ENCODE measurements at places on chromosomes 5 and 9.

- no peak for DNase-seq
Observed at GRCh38 chr5:117888688-117889087, 1099.7 kb downstream of the DTWD2 start.

- no peak for DNase-seq
Observed at GRCh38 chr5:30368064-30368463, 825.4 kb upstream of the CDH6 start.

GRCh38 chr5:59134471-59135163 lies 551.7 kb downstream of the RAB3C start:
- DNase-seq = no peak

DNA sequence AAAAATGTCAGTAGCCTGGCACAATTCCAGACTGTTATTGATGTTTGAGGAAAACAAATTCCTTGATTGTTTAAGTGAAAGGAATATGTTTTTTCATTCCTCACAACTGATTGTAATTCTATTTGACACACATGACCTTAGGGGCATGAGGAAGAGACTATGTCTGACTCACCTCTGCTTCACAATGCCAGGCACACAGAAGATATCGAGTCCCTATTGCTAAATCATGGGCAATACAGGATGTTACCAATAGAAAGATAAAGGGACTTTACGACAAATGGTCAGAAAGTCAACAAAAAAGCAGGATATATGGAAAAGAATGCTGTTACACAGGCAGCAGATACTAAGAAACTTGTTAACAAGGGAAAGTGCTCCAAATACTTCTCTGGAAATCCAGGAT lies 1903.5 kb downstream of the EFNA5 start:
- DNase-seq = no peak

DNA sequence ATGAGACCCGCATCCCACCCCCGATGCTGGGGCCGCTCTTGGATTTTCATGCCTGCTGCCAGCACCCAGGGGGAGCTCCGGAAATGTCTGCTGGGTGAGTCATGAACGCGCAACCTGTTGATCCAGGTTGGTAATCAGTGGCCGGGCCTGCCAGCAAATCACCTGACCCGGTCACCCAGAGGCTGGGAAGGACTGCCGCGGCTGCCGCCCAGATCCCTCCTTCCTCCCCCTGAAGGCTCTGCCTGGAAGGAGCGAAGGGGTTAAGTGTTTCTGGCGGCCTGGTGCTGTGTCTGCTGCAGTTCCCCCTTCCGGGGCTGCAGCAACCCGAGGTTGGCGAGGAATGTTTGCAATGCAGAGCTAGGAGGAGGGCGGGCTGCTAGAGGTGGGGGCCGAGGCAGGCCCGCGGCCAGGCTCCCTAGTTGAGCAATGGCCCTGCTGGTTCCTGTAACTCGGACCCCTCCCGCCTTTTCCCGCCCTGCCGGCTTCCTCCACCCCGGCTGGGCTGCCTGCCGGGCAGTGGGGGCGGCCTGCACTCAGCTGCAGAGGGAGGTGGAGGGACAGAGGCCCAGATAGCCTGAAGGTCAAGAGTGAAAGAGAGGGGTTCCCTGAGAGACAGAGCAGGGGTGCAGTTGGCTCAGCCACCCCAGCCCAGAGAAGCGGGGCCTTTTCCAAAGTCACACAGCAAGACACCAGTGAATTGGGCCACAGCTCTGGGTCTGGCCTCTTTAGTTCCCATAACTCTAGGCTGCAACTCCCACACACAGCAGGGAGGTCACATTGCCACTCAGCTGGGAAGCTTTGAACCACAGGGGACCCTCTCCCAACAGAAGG lies 156.3 kb upstream of the IER5L start:
- no peak for DNase-seq

DNA sequence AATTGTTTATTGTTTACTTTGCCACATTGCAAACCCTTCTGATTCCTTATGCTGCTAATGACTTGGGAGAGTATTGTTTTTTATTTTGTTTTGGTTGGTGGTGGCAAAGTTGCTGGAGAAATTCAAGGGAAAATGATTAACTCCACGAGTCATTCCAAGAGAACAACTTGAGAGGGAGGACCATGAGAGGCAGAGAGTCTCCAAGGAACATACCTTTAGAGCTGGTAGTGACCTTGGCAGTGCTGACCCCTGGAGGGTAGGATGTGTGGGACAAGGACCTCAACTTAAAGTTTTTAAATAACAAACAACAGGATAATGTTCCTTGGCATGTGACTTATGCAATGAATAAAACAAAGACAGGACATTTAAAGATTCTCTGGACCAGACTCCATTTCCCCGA lies 139.7 kb downstream of the LRRC70 start:
- no peak for DNase-seq

DNA sequence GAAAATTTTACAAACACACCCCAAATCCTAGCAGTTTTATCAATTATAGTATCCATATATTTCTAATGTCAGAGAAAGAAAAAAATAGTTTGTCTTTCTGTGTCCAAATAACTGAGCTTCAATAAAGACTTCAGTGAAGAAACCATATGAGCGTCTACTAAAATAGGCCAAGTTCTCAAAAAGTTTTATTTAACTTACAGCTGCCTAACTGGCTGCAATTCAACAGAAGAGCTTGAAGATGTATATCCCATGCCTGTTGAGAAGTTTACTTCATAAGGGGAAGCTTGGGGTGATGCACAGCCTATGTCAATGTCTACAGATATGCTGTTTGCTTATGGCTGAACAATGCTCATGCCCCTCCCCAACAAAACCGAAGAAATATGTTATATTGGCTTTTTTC lies 43.7 kb upstream of the ELOVL7 start:
- no peak for DNase-seq

GRCh38 chr5:71748360-71748759 lies 29.3 kb downstream of the CARTPT start:
- no peak for DNase-seq

DNA sequence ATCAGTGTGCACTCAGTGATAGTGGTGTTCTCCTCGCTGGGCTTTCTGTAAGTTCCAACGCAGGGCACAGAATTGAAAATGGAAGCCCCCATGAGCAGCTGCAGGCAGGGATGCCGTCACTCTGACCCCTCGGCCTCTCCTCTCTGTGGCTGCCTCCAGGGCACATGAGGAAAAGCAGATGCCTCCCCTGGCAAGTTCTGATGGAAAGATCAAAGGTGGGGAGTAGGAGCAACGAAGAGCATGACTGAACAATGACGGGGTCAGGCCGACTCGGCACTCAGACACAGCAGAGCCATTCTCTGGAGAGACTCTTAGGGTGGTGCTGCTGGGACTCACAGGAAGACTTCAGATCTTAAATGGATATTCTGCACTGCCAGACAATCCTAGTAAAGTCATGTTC lies 65.6 kb upstream of the CKMT2 start:
- DNase-seq = no peak

GRCh38 chr5:15547261-15547839 lies 47.4 kb downstream of the FBXL7 start:
- no peak for DNase-seq

DNA sequence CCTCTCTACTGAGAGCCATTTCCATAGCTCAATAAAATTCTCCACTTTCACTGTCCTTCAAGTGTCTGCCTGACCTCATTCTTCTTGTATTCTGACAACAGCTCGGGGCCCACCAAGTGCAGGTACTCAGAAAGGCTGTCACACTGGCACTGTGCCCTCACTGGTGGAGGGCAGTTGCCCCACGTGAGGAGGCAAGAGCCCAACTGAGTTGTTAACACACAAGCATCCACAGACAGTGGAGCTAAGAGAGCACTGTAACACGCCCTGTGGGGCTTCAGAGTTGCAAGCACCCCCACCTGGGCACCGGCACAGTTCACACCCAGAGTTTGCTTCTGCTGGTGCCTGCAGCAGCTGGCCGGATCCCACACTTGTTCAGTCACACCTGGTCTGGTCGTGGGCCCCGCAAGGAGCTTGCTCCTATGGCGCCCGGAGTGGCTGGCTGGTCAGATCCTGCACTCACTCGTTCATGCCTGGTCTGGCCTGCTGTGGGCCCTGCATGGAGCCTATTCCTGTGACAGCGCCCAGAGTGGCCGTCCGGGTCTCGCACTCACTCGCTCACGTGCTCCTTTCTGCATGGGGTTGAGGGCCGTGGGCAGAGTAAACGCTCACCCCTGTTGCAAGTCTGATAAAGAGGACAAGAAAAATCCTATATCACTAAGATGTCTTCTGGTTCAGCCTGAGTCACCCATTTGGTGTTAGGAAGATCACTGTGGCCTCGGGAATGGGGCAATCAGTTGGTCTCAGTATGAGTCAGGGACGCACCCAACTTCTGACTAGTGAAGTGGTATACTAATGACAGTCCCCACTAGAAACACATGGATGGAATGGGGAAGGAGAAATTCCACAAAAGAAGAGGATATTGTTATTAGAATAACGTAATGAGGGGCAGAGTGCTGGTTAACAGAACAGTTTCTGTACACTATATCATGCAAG lies 87.0 kb upstream of the CCNH start:
- no peak for DNase-seq

DNA sequence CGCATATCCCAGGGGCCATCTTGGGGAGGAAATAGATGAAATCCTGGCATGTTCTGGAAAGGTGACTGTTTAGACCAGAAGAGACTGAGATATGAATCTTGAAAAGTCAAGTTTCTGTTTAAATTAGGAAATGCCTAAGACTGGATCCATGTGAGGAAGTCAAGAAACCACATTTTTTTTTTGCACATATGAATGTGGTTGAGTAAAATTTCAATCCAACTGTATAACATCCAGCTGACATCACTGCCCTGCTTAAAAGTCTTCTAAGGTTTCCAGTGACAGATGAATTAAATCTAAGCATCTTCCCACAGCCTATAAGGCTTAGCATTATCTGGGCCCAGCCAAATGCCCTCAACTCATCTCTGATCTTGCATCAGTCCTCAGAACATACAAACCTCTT lies 47.7 kb upstream of the TCERG1 start:
- DNase-seq = no peak

DNA sequence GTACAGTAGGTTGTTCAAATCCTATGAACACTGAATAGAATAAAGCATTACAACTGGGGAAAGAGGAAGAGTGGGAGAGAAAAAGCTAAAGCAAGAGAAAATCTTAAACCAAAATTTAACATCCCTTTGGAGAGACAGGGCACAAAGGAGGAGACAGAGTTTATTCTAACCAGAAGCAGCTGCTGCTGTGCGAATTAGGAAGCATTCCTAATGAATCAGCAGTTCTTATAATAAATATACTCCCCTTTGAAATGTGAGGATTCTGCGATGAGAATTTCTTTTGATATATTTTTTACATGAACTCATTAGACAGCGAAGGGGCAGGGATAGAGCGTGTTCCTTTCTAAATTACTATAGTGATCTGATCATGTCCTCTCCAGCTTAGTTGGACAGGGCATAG lies 233.4 kb downstream of the DENND1A start:
- no peak for DNase-seq

DNA sequence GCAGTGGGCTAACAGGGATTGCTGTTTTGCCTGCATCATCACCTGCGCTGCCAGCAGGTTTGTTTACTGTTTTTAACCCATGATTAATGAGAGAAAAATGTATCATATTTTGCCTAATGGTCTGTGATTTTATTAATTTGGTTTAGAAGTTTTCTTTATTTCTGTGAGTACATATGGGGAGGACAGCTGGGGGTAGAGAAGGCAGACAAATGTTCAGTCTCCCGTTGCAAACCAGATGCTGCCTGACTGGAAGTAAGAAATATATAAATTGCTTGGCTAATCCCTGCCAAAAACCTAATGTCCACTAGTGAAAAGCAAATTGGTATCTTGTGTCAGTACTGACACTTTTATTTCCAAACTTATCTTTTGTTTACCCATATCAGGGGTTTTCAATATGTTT lies 1766.1 kb upstream of the C9orf72 start:
- DNase-seq = no peak

DNA sequence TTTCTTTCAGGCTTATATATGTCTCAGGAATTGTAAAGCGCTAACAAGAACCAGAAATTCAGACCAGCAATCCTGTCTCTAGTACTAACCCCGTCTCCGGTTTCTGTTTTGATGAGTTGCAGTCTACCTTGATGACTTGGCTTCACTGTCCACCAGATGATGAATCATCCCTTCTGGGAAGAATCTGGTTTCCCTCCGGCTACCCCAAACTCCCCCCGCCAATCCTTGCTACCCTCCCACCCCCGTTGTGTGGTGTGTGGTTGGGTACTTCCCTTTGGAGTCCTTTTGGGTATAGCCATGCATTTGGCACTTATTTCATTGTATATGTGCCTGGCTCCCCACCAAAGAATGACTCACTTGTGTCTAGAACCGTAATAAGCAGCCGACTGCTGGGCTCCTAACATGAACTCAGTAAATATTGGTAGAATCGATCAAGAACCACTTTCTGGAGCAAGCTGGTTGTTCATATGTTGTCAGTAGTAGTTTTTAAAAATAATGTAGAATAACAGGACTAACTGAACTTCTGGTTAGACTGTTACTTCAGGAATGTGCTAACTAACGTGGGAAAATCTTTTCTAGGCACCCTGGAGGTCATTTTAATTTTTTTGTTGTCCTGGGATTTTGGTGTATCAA lies 8.3 kb upstream of the TGFBI start:
- no peak for DNase-seq

DNA sequence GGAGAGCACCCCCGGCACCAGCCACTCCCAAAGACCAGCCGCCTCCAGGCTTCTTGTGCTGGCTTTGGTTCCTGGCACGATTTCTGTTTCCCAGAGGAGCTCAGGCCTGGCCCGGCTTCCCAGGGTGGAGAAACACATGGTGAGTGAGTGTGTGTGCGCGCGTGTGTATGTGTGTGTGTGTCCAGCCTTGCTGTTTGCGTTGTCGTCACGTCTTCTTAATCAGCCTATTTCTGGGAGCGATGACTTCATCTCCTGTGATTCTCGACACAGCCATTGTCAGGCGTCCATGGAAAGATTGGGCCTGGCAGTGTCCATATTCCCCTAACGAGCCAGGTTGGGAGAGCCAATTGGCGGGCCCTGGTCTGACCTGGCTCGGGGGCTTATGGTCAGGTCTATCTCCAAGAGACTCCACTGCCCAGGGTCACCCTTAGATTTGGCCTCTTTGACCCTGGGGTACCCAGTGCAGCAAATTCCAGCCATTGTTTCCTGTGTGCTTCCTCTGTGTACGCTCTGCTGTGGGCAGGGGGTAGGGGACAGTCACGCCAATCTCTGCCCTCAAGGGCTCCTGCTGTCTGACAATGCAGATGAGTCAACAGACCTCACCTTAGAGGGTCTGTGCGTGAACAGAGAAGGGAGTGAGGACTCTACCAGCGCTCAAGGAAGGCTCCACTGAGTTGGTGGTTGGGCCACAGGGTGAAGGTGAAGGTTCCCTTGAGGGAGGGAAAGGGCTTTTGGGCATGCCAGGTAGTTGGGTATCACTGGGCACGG lies 73.8 kb downstream of the DAB2IP start:
- no peak for DNase-seq

- no peak for DNase-seq
Observed at GRCh38 chr5:5676218-5676617, 253.7 kb downstream of the ICE1 start.

DNA sequence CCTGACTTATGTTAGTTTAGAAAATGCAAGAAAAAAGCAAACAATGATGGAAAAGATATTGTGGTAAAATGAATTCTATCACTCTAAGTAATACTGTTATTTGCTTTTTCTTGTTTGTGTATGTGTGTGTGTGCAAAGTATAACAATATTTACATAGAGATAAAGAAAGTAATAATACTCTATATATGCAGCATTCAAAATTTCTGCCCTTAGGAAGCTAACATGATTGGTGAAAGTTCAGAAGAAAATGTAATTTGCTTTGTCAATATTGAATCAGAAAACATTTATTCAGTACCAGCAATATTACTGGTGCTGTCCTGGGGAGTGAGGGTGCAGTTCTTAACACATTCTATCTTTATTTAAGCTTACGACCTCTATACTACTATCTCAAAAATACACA lies 12.9 kb upstream of the PRDM9 start:
- no peak for DNase-seq

- DNase-seq = no peak
Observed at GRCh38 chr5:93328833-93329232, 252.2 kb downstream of the NR2F1-AS1 start.

Measured in cortex of kidney (tissue), 1 donor.